ENCODE measurements at places on chromosomes 1 and 21. TPM values are rescaled to one million over a fixed set of nuclear protein-coding genes. Genes with fewer than 3 reads are reported as not detected.

- no peak for DNase-seq
Observed at GRCh38 chr1:8625981-8626898, 191.2 kb downstream of the RERE start.

DNA sequence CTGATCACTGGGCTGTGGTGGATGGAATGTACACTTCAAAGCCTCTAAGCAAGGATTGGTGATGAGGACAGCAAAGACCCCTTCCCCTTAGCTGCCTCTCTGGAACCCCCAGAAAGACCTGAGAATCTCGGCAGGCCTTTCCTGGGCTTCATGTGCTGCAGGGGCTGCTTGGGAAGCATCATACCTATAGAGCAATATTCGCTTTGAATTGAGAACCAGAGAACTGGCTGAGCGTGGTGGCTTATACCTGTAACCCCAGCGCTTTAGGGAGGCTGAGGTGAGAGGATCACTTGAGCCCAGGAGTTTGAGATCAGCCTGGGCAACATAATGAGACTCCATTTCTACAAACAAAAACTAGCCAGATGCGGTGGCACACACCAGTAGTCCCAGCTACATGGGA is 22.0 kb downstream of the CSF1 start:
- DNase-seq: no peak

DNA sequence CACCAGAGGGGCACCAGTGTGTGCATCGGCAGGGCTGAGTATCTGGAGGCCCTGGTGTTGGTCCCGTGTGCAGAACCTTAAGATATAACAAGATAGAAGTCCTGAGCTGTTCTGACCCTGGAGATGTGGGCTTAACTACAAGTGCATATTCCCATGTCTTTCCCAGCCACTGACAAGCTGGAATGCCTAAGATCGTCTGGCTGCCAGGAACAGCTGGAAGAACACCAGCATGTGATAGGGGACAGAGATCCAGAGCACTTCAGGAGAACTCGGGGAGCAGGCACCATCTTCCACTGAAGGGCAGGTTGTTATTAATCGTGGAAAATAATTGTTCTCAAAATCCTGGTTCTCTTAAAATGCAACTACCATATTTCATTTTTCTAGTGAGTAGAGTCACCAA is 419.9 kb upstream of the RUNX1 start:
- DNase-seq: no peak

- no peak for DNase-seq
Observed at GRCh38 chr1:160064164-160064563, 5.8 kb downstream of the KCNJ10 start.

- DNase-seq: no peak
Observed at GRCh38 chr1:15283526-15283925, 36.5 kb downstream of the FHAD1 start.

GRCh38 chr21:45423201-45423955 is 18.4 kb downstream of the COL18A1 start:
- DNase-seq: peak; percentile 47

GRCh38 chr1:10941891-10942541 is 70.4 kb upstream of the TARDBP start:
- peak; percentile 86 for DNase-seq

GRCh38 chr1:193479187-193479586 is 292.8 kb upstream of the B3GALT2 start:
- DNase-seq: peak; percentile 31

DNA sequence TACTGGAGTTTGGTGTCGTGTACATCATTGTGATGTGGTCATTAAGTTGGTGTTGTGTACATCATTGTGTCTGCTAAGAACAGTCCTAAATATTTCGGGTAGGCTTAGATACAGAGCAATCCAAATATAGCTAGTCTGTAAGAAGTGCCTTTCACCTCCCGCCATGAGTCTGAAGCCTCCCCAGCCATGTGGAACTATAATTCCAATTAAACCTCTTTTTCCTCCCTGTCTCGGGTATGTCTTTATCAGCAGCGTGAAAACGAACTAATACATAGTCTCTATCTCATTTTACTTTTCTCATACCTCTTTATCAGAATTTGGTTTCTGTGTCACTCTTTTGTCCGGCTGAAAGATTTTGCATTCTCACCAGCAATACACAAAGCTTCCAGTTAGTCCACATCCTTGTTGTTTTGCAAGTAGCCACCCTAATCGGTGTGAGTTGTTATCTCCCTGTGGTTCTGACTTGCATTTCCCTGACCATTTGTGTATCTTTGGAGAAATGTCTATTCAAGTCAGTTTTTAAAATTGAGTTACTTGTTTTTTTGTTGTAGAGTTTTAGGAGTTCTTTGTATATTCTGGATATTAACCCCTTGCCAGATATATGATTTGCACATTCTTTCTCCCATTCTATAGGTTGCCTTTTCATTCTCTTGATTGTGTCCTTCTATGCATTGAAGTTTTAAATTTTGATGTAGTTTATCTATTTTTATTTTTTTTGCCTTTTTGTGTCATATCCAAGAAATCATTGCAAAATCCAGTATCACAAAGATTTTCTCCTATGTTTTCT is 56.5 kb downstream of the FNBP1L start:
- no peak for DNase-seq

DNA sequence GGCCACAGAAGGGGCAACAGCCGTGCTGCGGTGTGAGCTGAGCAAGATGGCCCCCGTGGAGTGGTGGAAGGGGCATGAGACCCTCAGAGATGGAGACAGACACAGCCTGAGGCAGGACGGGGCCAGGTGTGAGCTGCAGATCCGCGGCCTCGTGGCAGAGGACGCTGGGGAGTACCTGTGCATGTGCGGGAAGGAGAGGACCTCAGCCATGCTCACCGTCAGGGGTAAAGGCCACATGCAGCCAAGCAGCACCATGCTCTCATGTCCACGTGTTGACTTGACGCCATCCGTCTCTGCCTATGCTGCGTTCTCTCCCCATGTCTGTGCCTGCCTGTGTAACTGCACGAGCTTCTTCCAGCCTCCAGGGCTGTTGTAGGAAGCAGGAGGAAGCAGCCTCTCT is 85.5 kb downstream of the OBSCN start:
- peak; percentile 65 for DNase-seq

GRCh38 chr1:223219318-223219635 is 76.2 kb upstream of the TLR5 start:
- no peak for DNase-seq

DNA sequence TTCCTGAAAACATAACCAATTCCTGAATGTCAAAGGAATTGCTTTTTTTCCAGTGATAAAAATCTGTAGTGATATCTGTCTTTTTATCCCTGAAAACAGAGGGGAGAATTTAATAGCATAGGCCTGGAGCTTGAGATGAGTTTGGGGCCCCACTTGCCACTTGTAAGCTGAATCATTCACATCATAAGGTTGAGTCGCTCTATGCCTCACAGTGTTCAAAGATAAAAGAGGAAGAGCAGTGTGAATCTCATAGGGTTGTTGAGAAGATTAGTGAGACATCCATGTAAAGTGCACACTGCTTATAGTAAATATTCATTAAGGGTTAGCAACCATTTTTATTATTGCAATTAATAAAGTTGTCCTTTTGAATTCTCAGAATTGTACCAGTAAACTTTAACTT is 271.3 kb downstream of the DNM3 start:
- no peak for DNase-seq

GRCh38 chr1:59443310-59443709 is 146.4 kb downstream of the FGGY start:
- DNase-seq: no peak

GRCh38 chr1:31470794-31471315 is 57.8 kb downstream of the SERINC2 start:
- DNase-seq: no peak

DNA sequence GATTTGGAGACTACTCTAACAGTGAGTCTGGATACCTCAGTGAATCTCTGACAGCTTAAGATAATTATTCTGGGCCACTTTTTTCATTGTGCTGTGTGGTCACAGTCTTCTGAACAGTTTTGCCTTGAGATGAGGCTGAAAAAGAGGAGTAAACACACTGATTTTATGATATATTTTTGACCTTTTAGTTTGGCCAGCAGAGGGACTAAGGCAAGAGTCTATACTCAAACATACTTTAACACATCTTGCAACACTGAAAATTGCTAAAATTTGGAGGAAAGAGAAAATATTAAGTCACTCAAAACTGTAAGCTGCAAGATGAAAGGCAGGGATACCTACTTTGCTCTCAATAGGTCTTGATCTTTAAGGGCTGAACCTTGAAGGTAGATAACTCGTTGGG is 182.7 kb downstream of the KCNT2 start:
- no peak for DNase-seq

DNA sequence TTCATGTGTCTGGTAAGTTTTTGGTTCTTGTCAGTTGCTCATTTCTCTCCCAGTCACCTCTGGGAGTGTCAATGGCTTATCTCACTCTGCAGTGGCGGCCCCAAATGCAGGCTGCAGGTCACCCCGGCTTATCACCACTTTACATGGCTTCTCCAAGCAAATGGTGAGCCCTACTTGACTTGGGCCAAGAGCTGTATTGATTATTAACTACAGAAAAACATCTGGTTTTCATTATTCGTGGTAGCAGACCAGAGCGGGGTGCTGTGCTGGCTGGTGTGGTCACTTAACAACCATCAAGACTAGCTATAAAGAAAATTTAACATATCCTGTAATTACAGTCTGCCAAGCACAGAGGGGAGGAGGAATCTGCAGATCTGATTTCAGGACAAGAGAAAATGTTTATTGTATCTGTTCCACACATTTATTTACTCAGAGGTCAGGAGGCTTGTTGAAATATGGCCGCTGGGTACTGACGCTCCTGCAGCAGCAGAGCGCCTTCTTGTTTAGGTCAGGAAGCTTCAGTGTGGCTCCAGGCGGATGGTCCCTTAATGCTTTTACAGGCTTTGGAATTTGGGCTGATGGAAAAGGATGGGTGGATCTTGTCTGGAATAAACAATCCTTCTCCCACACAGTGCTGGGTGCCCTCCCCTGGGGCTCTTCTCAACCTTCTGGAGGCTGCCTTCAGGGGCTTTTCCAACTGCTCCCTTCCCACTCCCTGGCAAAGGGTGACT is 87.8 kb downstream of the HLX start:
- no peak for DNase-seq

DNA sequence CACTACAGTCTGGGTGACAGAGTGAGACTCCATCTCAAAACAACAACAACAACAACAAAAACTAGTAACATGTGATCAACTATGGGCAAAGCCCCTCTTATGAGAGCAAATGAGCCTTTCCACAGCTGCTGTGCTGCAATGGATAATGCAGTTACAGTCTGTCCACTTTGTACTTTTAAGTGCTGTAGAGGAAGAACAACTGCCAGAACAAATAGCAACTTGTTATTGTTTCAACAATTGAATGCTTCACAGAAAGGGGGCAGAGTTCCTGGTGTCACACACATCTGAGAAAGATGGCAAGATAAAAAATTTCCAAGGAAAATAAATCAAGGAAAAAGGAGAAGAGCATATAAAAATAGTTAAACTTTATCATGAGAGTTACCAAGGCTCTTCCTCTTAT is 243.6 kb upstream of the DMRTA2 start:
- no peak for DNase-seq

GRCh38 chr1:18574754-18575153 is 55.9 kb upstream of the PAX7 start:
- no peak for DNase-seq

DNA sequence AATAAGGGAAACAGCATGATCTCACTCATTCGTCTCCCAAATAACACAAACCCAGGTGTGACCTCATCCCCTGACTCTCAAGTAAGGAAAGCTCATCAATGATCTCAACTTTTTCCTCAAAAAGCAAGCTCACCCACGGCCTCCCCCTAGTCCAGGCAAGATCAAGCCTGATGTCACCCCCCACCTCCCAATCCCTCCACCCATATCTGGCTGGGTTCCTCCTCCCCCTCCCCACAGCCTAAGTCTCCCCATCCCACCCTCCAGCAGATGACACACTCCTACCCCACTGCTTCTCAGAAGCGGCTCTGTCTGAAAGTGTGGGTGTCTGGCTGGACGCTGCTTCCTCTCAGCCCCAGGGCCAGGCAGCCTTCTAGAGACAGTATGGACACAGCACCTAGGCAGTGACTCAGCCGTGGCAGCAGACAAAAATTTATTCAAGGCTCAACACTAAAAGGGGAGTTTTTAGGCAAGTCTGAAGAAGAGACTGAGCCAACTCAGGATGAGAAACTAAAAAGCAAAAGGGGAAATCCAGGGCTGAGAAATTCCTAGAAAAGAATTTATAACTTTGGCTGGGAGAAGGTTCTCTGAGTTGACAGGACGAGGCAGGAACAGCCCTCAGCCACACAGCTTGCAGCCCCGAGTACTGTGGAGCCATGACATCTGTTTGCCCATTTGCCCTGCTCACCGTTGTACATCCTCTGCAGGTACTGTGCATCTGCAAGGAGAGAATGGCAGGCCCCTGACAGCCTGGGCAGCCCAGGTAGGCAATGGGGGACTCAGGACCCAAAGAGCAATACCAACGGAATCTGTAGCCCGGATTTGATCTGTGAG is 81.6 kb upstream of the LRRC8D start:
- no peak for DNase-seq

GRCh38 chr1:46277658-46278373 is 25.6 kb downstream of the LRRC41 start:
- no peak for DNase-seq

DNA sequence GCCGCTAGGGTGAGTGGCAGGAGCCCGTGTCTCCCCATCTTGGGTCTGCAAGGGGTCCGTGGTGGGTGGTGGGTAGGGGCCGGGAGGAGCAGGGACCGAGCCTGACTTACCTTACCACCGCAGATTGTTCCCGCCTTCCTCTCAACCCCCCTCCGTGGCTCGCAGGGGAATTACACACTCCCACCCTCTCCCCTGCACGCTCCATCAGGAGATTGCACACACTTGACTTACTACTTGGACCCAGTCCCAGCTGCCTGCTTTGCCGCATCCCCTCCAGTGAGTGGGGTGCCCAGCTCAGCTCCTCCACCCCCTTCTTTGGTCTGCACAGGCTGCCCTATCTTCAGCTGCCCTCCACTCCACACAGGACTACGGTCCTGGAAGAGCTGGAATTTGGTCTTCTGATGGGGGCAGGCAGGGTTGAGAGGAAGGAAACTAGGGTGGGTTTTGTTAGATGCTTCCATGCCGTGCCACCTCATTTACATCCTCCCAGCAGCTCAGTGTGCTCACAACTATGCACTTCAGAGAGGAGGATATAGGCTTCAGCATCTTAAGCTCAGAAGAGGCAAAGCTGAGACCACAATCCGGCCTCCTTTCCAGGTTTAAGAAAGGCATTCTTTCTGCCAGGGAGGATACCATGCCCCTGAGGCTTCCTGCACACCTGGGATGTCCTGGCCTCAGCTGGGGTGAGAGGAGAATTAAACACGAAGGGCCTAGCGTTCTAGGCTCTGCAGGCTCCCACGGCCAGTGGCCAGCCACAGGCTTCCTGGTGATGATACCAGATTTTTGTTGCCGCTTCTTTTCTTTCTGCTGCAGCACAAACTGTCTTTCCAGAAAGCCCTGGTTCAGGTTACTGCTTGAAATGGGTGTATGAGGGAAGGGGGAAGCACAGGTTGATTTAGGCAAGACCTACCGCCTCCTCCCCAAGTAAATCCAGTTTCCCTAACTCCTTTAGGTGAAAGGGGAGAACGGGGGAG is 2.3 kb downstream of the KCNC4 start:
- DNase-seq: no peak

GRCh38 chr1:84569216-84569615 is 5.0 kb downstream of the CTBS start:
- no peak for DNase-seq

The CALML6 gene
- total RNA-seq: 0.57 TPM

The SAMD11 gene
- 3.3 TPM for total RNA-seq

The ST6GALNAC3 gene
- 12.7 TPM for total RNA-seq

The NMNAT2 gene
- 0.72 TPM for total RNA-seq

The PRR9 gene
- total RNA-seq: not detected

The CLDN14 gene
- total RNA-seq: not detected

The AMY1A gene
- total RNA-seq: 1.2 TPM

The KIF17 gene
- total RNA-seq: 4.2 TPM

The PLA2G5 gene
- 1.4 TPM for total RNA-seq

The S100A7 gene
- not detected for total RNA-seq
